ENCODE measurements at places on chromosomes 6 and 20. TPM values are rescaled to one million over a fixed set of nuclear protein-coding genes. Genes with fewer than 3 reads are reported as not detected.

PDE10A gene
- total RNA-seq: 213 TPM

CTAGE9 gene
- not detected for total RNA-seq

PRSS35 gene
- 3.7 TPM for total RNA-seq

UBD gene
- not detected for total RNA-seq

RAB44 gene
- not detected for total RNA-seq

Data from diencephalon (tissue), 1 donor.